A549 treated with DMSO at 1 μM for 4 hours (cell line): ENCODE measurements at places on chromosomes 5 and 9. TPM values are rescaled to one million over a fixed set of nuclear protein-coding genes. Genes with fewer than 3 reads are reported as not detected.

TXNDC8 gene
- not detected in 5 replicates for total RNA-seq

RALGDS gene
- total RNA-seq = 24.4 to 27.8 TPM (median 25.1 TPM) in 5 replicates

GFI1B gene
- 0.06 to 0.15 TPM (median 0.06 TPM) in 3 of 5 replicates, not detected in the others for total RNA-seq

GTF3C4 gene
- total RNA-seq = 20.5 to 24.1 TPM (median 21.8 TPM) in 5 replicates
